Left colon (tissue), 2 donors: ENCODE measurements at places on chromosomes 7 and 10. TPM values are rescaled to one million over a fixed set of nuclear protein-coding genes. Genes with fewer than 3 reads are reported as not detected.
A peak's percentile ranks its signal among the peaks of the same experiment; 100 is the strongest.

The SFTPA1 gene
- total RNA-seq = not detected

The PPP1R17 gene
- total RNA-seq = not detected

The RNF32 gene
- total RNA-seq = 3.6 TPM

The PON1 gene
- not detected for total RNA-seq

The BLNK gene
- 22.1 TPM for total RNA-seq

The SEMA4G gene
- 170 TPM for total RNA-seq

DNA sequence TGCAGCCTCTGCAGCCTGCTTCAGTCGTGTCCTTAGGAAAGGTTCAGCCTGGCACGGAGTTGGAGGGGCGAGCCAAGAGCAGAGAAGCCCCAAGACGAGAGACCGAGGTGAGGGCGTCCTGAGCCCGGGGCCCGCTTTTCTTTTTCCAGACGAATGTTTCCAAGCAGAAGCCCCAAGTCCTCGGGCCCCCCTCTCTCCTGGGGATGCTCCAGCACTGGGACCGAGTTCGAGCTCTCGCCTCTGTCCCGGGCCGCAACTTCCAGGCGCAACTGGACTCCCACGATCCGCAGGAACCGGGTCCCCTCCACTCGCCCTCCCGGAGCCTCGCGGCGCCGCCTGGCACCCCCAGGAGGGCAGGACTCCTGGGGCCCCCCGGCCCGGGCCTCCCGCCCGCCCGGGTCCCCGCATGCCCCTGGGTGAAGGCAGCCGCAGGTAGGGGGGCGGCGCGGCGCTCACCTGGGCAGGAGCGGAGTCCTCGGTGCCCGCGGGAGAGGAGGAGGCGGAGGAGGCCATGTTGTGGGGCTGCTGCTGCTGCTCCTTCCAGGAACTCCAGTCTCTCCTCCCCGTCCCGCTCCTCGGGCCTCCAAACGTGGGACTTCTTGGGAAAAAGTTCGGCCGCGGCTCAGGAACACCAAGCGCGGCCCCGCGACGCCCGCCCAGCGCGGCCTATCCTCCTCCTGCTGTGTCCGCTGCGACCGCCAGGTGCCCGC, 45.3 kb upstream of the CDK1 start:
- DNase-seq = peak; percentile 55

GRCh38 chr7:7812112-7812511, 93.7 kb upstream of the RPA3 start:
- no peak for DNase-seq

DNA sequence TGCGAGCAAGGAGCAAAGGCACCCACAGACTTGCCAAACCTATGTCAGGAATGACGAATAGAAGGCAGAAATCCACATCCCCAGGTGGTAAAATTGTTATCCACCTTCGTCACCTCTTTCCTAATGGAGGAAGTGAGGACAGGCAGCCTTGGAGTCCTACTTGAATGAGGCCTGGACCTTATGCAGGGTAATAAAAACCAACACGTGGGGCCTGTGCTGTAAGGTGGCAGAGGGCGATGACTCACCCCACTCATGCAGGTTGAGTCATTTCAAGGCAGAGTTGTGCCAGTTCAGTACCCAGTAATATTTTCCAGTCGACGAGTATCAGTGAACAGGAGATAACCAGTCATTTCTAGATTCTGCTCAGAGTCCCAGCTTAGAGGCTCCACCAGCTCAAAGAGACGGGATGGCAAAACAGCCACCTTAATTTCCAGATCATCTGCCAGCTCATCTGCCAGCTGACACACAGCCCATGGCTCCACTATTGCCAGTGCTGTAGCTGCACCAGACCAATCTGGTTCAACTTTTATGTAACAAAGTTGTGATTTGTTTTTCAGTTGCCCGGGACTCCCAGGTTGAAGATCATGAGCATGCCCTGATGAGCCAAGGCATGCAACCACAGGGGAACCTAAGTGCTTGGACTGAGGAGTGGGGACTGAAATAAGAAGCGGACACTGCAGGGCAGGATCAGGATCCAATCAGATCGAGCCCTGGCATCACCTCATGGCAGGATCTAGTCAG, 176.2 kb upstream of the ITGB1 start:
- peak; percentile 57 for DNase-seq

DNA sequence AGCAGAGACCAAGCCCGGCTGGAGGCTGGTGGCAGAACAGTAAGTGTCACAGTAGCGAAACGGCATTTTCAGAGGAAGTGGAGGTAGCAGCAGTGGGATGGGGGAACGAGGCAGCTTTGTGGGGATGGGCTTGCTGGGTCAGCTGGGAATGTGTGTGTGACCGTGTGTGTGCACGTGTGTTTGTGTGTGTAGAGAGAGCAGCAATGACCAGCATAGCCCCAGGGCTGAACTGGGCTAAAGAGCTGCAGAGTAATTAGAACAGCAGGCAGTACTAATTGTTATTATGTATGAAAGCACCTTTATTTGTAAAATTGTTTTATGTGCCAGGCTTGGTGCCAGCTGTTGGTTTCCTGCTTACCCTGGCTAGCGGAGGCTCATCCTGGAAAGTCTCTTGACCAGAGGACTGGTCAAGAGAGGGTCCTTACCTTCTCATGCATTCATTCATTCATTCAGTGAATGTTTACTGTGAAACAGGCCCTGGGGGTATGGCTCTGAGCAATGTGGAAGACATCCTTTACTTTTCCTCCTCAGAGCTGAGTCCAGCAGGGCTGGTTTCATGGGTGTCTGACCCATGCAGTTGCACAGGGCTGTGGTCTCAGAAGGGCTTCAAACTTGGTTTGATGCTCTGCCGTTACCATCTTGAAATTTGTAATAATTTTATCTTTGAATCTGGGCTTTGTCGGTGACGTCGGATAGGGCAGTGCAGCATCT, 184.6 kb downstream of the SEC23IP start:
- no peak for DNase-seq

- DNase-seq = no peak
Measured at GRCh38 chr7:36015733-36016132, 137.3 kb upstream of the EEPD1 start.

DNA sequence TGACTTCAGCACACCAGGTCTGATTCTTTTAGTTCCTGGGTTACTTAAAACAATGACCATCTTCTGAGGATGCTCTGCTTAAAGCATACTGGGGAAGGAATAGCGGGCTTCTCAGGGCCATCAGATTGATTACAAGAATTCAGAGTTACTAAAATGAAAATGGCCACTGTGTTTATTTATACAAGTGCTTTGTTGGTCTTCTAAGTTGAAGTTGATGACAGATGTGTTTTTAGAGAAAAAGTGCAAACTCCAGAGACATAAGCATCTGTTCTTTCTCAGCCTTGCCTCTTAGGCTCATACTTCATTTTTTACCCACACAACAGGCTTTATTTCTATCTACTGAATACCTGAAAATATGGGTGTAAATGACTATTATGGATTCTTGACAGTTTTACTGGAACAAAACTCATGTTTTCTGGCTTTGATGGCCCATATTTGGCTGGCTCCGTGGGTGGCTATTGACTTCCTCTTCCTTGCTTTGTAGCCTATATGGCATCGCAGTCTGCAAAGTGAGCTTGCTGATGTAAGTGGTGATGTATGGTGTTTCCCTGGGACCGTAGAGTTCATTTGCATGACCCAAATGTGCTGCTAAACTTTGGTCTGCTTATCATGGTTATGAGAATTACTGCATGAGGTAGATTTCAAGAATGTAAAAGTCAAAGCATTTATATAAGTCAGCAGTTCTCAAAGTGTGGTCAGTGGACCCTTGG, 121.3 kb downstream of the BMPER start:
- DNase-seq = no peak

GRCh38 chr7:19248115-19248514, 102.9 kb upstream of the FERD3L start:
- no peak for DNase-seq

GRCh38 chr10:69780077-69780476, 21.6 kb upstream of the COL13A1 start:
- DNase-seq = no peak

GRCh38 chr10:98528166-98528804, 81.5 kb upstream of the HPS1 start:
- no peak for DNase-seq

DNA sequence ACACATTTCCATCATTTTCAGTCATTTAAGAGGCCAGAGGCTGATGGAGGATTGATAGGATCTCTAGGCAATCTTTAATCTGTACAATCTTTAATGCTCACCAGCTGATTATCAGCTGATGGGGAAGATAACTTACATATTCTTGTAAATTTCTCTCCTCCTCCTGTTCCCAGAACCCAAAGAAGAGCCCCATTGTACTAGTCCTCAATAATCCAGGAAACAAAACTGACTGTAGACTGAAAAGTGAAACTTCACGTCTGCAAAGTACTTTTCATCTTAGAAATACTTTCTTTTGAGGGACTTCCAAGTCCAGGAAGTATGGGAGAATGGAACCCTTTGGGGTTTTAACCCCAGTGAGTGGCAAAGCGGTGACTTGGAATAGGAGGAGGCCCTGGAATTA, 283.3 kb downstream of the FRMD4A start:
- no peak for DNase-seq

DNA sequence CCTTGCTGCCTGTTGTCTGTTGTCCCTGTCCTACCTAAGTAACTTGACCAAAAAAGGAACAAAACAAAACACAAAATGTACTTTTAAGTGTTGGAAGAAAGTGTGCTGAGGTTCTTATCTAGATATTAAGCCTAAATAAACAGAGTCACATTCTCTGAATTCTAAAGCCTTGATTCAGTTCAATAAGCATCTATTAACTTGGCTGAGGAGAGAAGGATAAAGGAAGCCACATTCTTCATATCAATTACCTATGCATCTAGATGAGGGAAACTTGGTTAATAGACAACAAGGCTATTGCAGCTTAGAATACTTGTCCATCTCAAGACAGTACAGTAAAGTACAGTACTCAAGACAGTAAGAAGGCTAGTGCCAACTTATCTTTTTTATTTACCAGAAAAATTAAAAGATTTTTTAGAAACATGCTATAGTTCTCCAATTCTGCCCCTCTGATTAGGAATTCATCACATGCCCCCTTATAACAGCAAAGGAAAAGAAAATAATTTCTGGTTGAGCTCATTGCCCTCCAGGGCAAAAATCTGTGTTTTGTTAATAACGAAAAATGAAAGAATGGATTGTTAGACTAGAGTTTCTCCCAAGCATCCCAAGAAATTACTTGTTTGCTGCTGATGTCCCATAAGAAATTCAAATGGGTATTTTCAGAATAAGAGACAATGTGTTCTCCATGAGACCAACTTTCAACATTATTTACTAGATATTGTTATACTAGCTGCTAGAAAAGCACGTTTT, 546.5 kb upstream of the SEMA3D start:
- no peak for DNase-seq

- DNase-seq = no peak
Measured at GRCh38 chr10:127149501-127150081, 46.8 kb downstream of the INSYN2A start.

DNA sequence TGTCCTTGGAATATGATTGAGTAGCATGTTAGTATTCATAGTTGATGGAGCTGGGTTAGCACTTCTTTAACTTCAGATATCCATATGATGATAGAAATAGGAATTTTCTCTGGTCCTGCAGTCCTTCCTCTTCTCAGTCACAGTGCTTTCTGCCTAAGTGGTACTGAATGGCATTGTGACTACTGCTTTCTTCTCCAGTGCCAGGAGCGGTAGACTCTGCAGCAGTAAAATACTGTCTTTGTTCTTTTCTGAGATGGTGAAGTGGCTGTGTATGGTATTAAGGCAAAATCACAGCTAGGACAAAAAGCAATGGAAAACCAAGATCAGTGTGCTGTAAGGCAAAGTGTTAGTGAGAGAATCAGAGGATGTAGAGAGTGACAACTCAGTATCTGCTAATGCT, 46.6 kb downstream of the C1GALT1 start:
- no peak for DNase-seq

DNA sequence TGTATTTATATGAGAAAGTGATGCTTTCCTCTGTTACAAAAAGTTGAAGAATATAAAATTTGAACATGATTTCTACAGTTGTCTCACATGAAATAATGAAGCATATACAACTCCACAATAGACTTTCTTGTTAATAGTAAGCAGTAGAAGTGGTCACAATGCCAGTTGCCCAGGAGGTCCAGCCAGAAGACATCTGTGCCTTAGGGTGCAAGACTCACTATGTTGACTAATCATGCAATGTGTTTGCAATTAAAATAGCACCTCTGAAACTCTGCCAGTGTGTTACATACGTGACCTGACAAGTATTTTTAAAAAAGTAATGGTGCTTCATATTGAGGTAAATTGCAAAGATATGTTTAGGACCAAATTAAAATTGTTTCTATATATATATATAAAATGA, 547.2 kb downstream of the ETV1 start:
- no peak for DNase-seq

GRCh38 chr10:115022733-115023132, 70.4 kb upstream of the ATRNL1 start:
- DNase-seq = no peak

DNA sequence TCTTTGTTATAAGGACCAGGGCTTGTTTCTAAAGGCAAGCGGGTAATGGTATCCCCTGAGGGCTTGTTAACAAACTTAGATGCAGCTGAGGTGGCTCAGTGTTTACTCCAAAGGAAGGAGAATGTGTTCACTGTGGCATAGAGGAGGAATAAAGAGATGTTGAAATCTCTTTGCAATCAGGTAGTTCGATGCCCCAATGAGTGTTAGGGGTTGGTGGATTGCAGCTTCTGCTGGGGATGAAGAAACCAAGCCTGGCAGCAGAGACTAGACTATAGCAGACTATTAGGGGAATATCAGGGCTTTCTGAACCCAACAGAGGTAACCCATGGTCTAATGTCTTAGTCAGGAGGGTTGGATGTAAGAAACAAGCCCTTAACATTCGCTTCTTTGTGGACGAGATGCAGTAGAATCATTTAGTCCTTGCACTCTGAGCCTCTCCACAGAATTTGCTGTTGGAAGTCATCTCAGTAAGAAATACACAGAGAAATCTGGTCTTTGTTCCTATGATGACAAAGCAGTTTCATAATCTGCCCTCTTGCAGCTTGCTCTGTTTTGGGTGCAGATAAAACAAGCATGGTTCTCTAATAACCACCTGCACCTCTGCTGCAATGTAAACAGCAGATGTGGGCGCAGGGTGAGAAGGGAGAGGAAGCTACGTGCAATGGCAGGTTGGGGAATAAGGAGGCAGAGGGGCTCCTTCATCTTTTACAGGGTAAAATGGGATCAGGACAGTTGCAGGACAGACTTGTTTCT, 108.6 kb downstream of the NRF1 start:
- DNase-seq = no peak

- DNase-seq = no peak
Measured at GRCh38 chr10:122659126-122659525, 40.5 kb downstream of the C10orf120 start.
